Lower lobe of right lung (tissue), 2 donors: ENCODE measurements at places on chromosomes 1 and 21. TPM values are rescaled to one million over a fixed set of nuclear protein-coding genes. Genes with fewer than 3 reads are reported as not detected.
A peak's percentile ranks its signal among the peaks of the same experiment; 100 is the strongest.

GRCh38 chr1:86812286-86812685 lies 101.6 kb downstream of the SELENOF start:
- no peak for DNase-seq

MTMR11 gene
- 20.4 TPM for total RNA-seq

GRCh38 chr21:46326110-46326703 lies 2.3 kb downstream of the PCNT start:
- no peak for DNase-seq

GRCh38 chr1:23276531-23276930 lies 59.2 kb upstream of the HTR1D start:
- DNase-seq, result no peak

DNA sequence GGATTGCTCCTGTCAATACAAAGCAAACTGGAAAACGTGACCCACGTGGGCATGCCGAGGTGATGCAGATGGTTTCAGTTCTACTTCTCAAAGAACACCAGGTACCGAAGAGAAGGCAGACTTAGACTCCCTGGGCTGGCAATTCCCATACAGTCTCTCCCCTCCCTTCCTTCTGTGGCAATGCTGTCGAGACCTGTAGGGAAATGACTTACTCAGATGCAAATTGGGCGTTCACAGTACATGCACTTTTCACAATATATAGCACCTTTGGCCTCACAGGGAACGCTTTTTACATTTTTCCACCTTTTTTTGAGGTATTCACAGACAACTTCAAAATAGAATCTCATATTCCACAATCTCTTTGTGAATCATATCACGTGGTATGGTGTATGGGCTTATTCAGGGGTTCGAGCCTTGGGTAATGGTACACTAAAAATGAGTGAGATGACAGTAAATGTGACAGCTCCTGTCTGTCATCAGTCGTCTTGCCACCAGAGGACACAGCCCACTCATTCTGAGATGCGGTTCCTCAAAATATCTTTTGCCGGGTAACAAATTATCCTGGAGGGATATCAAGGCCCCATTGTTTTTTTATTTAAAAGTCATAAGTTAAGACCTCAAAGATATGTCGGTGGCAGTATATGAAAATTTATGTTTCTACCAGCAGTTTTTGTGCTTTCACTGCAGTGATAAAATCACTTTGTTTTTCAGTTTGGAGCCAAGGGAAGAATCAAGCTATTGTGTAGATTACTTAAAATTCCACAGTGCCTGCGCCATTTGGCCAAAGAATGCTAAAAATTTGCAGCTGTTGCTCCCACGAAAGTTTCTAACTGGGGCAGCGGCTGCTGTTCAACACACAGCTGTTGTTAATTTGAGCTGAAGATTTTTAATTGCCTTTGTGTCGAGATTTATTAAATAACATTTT lies 168.4 kb downstream of the ZZZ3 start:
- no peak for DNase-seq

DNA sequence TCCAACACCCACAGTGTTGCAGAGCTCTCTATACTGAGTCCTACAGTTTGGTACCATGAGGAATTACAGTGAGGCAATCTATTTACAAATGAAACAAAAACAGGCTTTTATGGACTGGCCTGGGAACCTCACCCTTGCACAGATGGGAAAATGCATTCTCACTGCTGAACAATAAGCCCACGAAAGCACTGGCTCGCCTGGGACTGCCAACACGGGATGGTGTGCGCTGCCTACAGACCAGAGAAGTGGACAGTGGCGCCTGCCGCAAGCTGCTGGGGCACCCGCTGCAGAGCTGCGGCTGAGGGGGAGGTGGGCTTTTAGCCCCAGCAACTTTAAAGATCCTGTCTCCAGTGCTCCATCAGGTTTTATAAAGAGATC lies 28.5 kb upstream of the ABCG1 start:
- DNase-seq, result no peak

DNA sequence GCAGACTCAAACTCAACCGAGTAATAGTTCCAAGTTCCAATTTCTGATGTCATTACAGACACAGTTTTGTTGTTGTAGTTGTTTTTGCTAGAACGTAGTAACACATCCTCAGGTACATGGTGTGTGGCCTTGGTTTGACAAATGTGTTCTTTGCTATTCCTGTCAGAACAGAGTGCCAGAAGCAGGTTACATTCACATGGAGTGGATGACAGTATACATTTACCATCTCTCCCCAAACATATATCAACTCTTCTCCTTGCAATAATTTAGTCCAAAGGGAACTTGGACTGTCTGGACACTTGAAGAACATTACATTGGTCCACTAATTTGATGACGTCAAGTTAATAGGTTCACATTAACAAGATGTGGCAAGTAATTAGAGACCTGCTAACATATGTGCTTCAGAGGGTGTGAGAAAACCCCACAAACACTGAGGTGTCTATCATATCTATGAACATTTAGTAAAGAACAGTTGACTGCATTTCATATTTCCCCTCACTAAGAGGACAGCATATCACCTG lies 44.6 kb upstream of the ZBTB18 start:
- DNase-seq, result no peak

DNA sequence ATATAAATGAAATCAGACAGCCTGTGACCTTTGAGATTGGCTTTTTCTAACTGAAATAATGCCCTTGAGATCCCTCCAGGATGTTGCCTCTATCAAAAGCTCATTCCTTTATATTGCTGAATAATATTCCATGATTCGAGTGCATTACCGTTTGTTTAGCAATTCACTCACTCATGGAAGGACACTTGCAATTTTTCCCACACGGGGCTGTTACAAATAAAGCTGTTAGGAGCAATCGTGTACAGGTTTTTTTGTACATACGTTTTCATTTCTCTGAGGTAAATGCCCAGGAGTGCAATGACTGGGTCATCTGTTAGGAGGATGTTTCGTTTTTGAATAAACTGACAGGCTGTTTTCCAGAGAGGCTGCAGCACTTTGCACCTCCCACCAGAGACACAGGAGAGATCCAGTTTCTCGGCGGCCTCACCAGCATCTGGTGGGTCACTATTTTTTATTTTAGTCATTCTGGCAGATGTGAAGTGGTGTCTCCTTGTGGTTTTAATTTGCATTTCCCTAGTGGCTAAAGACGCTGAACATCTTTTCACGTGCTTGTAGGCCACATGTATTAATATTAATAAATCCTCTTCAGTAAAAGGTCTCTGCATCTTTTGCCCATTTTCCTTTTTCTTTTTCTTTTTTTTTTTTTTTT lies 11.0 kb downstream of the PRDM15 start:
- DNase-seq, result no peak

DNA sequence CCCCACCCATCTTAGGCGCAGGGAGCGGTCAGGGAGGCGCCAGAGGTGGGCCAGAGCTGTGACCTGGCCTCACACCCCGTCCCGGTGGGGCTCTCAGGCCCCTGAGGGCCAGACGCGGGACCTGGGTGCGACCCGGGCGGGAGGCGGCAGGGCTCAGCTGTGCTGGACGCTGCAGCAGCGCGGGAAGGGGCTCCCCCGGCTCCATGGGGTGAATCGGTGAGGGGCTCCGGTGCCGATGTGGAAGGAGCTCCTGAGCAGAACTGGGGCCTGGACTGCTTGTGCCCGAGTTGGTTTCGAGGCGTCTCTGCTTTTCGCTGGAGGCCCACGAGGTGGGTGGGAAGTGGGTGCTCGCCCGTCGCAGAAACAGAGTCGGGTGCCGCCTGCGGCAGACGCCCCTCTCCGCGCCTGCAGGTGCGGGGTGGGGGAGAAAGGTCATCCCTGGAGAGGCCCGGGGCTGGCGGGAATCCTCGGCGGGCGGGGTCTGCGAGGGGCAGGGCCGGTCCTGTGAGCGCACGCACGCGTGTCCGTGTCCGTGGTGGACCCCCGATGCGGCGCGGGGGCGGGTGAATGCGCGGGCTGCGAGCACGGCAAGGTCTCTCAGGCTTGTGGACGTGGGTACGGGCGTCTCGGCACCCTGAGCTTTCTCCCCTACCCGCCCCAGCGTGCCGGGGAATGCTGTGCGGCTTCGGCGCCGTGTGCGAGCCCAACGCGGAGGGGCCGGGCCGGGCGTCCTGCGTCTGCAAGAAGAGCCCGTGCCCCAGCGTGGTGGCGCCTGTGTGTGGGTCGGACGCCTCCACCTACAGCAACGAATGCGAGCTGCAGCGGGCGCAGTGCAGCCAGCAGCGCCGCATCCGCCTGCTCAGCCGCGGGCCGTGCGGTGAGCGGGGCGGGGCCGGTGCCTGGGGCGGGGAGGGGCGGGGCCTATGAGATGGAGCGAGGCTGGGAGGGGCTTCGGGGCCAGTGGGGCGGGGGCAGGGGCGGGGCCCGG lies 20.4 kb downstream of the AGRN start:
- DNase-seq, result peak; percentile 84

GRCh38 chr1:228391411-228392020 lies 15.1 kb downstream of the TRIM11 start:
- DNase-seq, result peak; percentile 30

DNA sequence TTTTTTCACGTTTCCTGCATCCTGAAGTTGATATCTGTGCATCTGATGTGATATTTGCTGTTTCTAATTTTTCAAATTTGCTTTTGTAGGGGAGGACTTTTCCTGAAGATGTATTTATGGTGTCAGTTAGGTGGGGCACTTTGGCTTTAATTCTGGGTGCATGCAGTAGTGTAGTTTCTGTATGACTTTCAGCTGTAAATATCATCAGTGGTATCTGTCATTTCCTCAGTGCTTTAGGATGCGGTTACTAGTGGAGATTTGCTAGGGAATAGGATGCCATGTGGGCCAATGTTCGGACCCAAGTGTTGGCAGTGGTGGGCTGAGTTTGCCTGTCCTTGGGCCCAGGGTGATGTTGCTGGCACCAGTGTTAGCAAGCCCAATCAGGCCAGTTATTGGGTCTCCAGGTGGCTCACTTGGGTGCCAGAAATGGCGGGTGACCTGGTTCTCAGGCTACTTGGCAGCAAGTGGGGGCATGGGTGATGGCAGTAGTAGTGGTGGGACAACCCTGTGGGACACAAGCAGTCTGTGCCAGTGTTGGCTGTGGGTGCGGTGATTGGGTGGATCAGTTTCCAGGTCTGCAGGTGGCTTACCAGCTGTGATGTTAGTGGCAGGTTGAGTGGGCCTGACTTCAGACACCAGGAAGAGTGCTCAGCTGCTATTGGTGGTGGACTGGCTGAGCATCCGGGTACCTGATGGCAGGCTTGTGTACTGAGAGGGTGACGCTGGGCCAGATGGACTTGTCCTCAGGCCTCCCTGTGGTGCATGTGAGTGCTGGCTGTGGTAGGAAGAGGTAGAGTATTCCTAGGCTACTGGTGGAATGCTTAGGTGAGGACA lies 24.4 kb downstream of the CD55 start:
- DNase-seq, result peak; percentile 27

DNA sequence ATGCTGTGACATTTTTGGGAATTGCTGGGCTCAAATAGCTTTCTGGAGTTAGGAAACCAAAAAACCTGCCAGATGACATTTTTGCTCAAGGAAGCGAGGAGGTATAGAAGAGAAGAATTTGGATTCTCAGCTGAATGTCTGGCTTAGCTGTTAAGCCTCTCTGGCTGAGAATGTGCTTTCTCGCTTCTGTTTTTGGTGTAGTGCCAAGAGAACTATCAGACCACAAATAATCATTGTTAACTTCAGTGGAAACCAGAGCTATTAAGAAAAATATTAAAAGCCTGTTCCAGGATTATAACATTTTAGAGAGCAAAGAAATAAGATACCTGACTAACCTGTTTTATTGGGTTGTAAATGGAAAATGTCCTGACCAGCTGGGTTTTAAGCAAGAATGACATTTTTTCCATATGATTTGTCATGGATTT lies 39.5 kb upstream of the DIPK1A start:
- no peak for DNase-seq

CASZ1 gene
- total RNA-seq, result 47.5 TPM

DNA sequence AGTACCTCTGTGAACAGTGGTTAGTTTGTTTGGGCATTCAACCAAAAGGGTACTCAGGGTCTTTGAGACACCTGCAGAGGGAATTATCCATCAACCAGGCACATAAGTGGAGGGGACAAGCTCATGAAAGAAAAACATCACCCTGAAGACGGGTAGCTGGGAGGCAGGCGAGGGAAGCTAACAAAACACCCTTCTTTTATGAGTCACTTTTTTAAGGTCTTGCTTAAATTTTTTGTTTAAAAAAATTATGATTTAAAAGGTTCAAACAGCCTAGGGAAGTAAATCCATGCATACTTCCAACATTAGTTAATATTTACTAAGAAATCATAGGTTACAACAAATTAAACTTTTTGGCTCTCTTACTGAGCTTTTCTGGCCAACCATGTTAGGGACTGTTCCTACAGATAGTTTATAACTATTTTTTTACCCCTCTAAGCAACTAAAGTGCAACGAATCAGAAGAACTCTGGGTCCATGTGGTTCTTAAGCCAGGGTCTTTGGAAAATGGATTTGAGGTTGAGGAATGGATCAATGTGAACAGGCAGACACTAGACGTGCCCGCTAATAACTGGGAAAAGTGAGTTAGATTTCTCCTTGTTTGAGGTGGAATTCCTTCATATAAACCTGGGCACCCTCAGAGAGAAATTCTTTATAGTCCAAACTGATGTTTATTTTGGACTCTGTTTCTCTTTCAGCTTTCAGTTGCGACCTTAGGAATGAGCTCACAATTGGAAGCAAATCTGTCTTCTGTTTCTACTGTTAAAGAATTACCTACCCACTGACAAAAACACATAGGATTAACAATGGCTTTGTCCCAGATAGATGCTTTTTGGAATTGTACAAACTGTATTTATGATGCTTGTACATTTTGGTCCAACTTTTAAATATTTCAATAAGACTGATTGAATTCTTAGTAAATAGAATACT lies 123.0 kb downstream of the LYPLAL1 start:
- no peak for DNase-seq

RPTN gene
- not detected for total RNA-seq

- DNase-seq, result no peak
Measured at GRCh38 chr1:8404460-8405370, 86.8 kb downstream of the SLC45A1 start.

GRCh38 chr1:210794445-210794844 lies 339.5 kb downstream of the KCNH1 start:
- DNase-seq, result no peak

LRRC53 gene
- not detected for total RNA-seq

GRCh38 chr1:162187687-162188276 lies 118.3 kb downstream of the NOS1AP start:
- no peak for DNase-seq
